Suppressor macrophage treated with lipopolysaccharide for 1 hour (primary cell): ENCODE measurements at places on chromosomes 7 and 10.

GRCh38 chr7:112905950-112906349 lies 115.8 kb upstream of the TMEM168 start:
- DNase-seq, result peak; percentile 52

DNA sequence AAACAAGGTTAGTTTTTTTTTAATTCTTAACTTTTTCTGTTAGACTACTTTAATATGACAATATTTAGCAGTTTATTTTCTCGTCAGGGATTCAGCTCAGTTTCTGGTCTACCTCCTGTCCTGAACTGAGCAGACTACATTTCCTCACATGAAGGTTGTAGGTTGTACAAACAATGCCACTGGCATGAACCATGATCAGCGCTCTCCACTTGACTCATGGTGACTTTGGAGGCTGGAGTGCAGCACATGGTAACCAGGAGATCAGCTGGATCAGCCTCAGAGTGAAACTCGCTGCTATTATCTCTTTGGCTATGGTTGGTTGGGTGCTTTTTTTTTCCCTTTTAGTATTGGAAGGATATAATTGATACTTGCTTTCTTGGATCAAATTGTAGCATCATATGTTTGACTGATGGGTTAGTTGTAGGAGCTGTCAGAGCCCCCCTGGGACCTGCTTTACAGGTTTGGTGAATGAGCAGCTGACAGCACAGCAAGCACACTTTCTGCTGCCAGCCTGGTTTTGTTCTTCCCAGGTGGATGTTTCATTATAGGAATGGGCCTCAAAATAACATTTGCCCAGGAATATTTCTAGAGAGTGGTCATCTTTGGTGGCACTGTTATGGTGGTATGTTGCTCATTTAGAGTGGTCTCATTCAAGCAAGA lies 556.4 kb downstream of the AUTS2 start:
- DNase-seq, result no peak

DNA sequence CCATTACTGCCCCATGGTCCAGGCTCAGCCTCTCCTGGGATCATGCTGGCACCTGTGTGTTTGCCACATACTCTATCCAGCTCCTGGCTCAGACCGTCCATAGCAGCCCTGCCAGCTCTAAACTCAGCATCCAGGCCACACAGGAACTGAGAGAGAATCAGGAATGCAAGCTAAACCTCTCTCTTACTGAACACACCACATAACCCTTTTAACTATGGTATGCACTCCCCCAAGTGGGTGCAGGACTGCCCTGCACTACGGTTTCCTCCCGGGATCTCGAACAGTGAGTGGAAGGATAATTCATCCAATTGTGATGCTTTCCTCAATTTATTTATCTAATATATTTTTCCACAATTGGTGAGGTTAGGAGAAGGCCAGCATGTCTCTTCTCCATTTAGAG lies 17.1 kb upstream of the ZNF800 start:
- no peak for DNase-seq

- no peak for DNase-seq
Measured at GRCh38 chr10:14595526-14596182, 179.0 kb downstream of the FAM107B start.

DNA sequence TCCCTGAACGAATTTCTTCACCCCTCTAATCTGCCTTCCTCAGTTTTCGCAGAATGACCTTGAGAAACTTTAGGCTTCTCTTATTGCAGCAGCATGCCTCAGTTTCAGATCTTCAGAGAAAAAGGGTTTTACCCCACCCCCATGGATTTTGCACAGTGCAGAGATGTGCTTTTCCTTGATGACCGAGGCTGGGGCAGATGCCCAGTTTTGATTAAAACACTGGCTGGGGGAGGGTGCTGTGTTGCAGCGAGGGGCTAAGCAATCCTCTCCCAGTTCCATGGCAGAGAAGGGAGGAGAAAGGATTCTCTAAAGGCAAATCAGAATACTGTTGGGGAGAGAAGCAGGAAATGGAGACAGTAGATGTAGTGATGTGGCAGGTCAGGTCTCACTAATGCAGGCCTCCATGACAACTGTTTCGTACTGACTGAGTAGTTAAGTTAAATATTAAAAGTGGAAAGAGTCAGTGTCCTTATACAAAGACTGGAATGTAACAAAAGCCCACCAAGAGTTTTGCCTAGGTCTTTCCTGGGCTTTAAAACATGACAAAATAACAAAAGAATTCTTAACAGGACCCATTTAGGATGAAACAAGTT lies 50.8 kb upstream of the PDZD8 start:
- no peak for DNase-seq

GRCh38 chr7:151110941-151111645 lies 24.8 kb downstream of the AGAP3 start:
- peak; percentile 79 for DNase-seq

DNA sequence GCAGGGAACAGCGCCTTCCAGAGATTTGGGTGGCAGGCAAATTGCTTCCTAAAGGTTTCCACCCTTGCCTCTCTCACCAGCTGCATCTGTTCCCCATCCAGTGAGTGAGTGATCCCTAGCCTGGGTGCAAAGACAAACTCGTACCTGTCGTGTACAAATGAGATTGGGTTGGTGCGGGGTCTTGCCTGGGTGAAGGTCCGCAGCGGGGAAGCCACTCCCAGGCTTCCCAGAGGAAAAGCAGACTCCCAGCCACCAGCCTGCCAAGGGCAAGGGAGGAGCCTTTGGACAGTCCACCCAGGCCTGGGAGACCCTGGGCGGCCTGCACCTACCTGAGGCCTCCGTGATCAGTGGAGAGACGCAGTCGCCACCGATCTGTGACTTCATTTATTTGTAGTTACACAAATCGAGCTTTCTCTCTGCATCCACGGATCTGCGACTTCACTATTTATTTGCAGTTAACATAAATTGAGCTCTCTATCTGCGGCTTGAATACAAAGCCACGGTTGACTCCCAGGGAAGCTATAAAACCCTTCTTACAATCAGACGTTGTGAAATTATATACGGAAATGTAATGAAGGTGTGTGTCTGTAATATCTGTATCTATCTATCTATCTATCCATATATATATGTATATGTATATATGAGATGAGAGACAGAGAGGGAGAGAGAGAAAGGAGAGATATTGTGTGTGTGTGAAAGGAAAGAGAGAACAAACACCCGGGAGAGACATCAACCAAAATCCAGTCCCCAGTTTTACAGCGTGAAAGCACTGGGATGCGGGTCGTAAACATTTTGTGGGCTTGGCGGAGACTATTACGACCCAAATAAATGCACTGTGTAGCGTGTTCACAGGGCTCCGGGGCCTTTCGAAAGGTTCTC lies 3.0 kb upstream of the HOXA7 start:
- DNase-seq, result no peak

DNA sequence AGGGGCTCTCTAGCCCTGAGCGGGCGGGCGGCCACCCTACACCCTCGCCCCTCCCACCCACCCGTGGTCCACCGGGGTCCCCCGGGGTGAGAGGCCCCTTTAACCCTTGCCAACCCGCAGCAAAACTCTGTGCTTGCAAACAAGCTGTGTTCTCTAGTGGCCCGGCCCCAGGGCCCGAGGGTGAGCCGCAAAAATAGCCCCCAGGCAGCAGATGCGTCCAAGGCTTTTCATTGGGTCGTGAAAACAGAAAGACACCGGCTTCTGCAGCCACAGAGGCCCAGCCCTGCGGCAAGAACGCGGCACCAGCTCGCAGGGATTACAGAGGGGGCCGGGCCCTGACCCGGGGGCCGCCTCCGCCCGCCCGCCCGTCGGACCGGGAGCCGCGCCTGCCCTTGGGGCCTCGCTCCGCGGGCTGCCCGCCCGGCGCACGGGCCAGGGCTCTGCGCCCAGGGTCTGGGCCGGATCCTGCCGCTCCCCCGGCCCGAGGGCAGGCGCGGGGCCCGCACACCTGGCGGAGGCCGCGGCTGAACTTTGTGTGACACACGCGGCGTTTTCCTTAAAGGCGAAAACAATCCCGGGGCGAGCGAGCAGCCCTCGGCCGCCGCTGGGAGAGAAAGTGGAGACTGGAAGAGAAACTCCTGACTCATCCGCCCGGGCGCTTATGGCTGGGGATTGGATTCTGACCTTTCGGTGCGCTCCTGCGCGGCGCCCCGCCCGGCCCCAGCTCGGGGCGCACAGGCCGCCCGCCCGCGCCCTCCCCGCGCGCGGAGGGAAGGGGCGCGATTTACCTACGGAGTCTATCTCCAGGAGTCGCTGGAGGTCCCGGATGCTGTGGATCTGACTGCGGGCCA lies 2.8 kb downstream of the PDGFA start:
- DNase-seq, result peak; percentile 77

GRCh38 chr10:43254881-43255633 lies 11.8 kb downstream of the RASGEF1A start:
- DNase-seq, result no peak

DNA sequence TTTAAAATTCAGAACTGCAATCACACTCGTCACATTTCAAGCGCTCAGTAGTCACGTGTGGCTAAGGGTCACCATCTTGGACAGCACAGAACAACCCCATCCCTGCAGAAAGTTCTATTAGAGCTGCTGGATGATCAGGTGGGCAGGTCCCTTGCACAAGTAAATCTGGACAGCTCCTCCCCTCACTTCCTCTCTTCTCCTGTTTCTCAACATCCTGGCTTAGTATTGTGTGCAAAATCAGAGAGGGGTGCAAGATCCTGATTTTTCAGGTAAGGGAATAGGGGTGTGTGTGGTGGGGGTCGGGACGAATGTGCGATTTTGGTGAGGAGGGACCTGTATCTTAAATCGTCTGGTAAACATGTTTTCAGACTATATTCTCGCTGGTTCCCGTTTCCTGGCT lies at the start of gene GIMAP4:
GIMAP4 (plus strand) TSS at position 222 of the 400 bp plus-strand sequence. CDS start 2,512 bp downstream, outside the sequence.
- DNase-seq, result peak; percentile 52

DNA sequence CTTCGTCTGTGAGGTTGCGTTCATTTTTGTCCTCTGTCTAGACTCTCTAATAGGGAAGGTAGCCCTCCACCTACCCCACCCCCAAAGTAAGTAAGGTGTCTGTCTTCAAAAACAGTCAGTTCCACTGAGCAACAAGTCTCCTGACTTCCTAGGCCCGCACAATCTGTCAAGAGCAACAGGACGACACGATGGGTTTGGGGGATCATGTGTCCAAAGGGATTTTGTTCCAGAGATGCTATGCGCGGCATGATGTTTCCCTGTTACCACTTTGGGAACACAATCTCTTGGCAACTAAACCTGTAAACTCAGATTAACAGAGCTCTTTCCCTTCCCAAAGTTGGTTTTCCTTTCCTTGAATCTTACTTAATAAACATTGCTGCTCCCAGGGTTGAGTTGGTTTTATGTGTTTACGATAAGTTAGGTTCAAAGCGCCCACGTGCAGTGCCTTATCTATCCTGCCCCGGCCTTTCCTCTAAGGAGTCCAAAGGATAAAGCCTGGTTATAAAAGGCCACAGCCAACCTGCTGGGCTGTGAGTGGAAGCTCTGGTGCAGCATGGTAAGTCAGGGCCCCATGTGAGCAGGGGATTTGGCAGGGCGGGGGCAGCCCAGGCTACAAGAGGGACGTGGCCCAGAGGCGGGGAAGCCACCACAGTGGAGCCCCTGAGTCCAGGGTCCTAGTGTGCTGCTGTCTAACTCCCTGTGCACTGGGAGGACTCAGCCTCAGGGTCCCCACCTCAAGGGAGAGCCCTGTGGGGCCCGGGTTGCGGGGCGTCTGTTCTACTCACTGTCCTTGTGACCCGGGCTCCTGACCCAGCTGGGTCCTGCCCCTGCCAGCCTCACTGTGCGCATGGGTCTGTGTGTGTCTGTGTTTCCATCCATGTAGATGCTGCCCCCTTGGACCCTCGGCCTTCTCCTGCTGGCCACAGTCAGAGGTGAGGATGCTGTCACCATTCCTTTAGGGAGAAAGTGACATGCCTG lies at the start of gene PNLIPRP2:
PNLIPRP2 (plus strand) TSS at position 531 of the 978 bp plus-strand sequence.
- DNase-seq, result no peak

GRCh38 chr10:10526846-10527245 lies 490.8 kb upstream of the CELF2 start:
- no peak for DNase-seq

DNA sequence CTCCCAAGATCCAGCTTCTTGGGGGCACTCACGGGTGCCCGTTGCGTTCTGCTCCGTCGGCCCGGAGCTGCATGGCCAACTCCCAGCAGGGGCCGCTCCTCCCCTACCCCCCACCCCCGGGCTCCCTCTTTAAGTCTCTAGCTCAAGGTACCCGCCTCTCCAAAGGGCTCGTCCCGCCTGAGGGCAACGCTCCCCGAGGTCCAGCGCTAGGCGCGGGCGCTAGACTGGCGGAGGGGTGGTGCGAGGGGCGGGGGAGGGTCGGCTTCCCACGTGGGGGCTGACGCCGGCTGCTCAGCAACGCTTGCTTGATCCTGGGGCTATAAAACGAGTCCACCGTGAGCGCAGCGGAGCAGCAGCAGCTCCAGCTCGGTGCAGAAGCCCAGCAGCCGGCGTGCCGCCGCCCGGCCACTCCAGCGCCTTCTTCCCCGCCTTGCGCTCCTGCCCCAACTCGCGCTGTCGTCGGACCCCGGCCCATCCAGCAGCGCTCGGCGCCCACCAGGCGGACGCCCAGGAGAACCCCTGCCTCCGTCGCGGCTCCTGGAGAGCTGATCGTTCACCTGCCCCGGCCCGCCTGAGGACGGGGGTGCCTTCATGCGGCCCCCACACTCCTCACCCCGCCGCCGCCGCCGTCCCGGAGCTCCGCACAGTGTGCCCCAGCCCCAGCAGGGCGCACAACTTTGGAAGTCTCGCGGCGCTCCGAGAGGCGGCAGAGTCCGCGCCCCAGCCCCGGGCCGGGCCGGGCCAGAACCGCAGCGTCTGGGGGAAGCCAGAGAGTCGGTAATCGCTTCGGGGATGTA lies at the start of gene ADRA2A:
ADRA2A (plus strand) TSS at position 348 of the 797 bp plus-strand sequence. CDS start 968 bp downstream, outside the sequence.
- DNase-seq, result no peak

DNA sequence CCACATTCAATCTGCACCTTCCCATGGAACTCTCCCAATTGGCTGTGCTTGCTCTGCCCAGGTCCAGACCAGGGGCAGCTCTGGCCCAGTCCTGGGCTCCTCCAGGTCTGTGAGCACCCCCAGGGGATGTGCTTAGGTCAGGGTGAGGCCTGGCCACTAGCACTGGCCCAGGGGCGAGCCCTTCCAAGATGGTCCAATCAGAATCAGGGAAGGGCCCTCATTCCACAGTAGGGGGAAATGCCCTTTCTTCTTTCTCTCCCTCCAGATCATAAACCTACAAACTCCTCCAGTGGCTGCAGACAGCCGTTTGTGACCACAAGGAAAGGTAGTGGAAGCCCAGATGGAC lies 157.0 kb downstream of the PRKAG2 start:
- no peak for DNase-seq

GRCh38 chr10:74120911-74121310 lies 29.7 kb downstream of the AP3M1 start:
- no peak for DNase-seq

- no peak for DNase-seq
Measured at GRCh38 chr7:138407792-138408191, 52.3 kb upstream of the TRIM24 start.

- no peak for DNase-seq
Measured at GRCh38 chr7:37054624-37055241, 330.4 kb upstream of the AOAH start.
